ENCODE measurements at places on chromosomes 12 and 14.
A peak's percentile ranks its signal among the peaks of the same experiment; 100 is the strongest.

- DNase-seq, result no peak
These were observed 67.3 kb downstream of the STXBP6 start for GRCh38 chr14:24982472-24983155.

- DNase-seq, result peak; percentile 71
These were observed 198.9 kb downstream of the EPS8 start for GRCh38 chr12:15590180-15590826.

DNA sequence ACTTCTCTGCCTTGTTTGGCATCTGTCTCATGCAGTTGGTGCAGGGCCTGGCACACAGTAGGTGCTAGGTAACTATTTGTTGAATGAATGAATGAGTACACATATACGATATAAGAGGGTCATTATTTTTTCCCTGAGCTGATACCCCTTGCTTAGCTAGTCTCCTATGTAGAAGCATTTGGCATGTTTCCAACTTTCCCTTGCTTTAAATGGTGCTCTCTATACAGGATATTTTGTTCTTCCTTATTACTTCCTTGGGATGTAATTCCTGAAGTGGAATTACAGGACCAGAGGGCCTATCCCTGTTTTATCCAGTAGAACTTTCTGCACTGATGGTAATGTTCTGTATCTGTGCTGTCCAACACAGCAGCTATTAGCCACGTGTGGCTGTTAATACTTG lies 250.1 kb upstream of the PWP1 start:
- DNase-seq, result no peak

DNA sequence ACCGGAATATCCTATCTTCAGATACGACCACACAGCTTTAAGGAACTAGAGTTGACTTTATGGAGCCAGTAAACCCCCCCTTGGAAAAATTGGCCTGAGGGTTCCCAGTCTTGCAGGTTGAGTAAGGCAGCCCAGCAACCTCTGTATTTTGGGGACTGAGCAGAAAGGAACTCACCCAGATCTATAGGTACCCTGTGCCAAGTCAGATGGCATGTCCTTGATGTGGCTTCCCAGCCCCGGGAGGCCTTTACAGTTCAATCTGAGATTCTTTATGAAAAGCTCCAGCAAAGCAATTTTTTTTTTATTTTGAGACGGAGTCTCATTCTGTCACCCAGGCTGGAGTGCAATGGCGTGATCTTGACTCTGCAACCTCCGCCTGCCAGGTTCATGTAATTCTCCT lies 27.6 kb downstream of the TMEM121 start:
- DNase-seq, result no peak

DNA sequence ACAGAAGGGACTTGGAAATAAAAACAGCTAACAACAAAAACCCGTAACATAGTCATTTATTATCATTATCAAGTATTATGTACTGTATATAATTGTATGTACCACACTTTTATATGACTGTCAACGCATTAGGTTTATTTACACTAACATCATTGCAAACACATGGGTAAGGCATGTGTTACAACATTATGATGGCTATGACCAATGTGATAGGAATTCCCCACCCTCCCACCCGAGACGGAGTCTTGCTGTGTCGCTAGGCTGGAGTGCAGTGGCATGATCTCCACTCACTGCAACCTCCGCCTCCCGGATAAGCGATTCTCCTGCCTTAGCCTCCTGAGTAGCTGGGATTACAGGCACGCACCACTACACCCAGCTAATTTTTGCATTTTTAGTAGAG lies 82.6 kb downstream of the ERC1 start:
- DNase-seq, result no peak

- no peak for DNase-seq
These were observed 29.1 kb downstream of the APPL2 start for GRCh38 chr12:105206686-105207374.

GRCh38 chr12:107586256-107586970 lies 99.2 kb upstream of the PWP1 start:
- no peak for DNase-seq

DNA sequence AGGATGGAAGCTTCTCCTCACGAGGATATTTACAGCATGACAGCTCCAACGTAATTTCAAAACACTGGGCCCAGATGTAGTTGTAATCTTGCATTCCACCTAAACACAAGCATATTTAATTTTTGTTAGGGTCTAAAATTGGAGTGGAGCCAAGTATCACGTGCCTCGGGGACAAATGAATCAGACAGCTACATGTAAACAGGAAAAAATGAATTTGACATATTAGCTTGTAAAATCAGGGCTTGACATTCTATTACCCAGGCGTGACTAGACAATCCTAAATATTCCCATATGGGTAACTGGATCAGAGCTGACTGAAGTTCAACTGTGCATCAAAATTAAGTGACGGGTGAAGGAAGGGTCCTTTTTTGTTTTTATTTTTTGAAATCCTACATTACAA lies 59.0 kb downstream of the MDM2 start:
- DNase-seq, result no peak

DNA sequence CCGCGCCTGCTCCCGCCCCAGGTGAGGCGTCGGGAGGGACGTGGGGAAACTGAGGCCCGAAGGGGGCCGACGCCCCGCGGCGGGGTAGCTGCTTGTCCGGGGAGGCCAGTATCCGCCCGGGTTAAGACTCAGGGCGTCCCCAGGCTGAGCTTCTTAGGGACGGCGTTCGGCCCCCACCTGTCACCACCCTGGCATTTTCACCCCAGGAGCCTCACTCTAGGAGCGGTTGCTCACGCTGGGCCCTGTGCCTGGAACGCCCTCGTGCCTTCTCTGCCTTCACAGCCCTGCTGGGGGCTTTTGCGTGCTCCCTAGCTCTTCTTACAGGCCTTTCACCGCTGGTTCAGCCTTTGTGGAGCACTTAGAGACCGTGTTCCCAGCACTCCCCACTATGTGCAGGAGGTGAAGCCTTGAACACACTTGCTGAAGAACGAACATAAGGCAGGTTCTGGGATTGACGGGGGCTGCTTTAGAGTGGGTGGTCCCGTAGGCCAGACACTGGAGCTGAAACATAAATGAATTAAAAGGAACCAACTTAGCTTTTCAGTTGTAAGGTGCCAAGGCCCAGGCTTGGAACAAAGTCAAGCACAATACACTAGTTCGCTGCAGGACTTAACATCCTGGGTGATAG lies 601 bp downstream of the ZNF839 start:
- peak; percentile 57 for DNase-seq
